Thoracic aorta (tissue), 2 donors: ENCODE measurements at places on chromosomes 5 and 9.

- DNase-seq, result no peak
Measured at GRCh38 chr9:134691695-134692572, 50.3 kb downstream of the COL5A1 start.

GRCh38 chr9:134601764-134602163 is 39.8 kb upstream of the COL5A1 start:
- DNase-seq, result no peak

- no peak for DNase-seq
Measured at GRCh38 chr5:181120306-181120705, 10.7 kb downstream of the OR2V1 start.

- no peak for DNase-seq
Measured at GRCh38 chr5:126143622-126144021, 279.6 kb upstream of the GRAMD2B start.

DNA sequence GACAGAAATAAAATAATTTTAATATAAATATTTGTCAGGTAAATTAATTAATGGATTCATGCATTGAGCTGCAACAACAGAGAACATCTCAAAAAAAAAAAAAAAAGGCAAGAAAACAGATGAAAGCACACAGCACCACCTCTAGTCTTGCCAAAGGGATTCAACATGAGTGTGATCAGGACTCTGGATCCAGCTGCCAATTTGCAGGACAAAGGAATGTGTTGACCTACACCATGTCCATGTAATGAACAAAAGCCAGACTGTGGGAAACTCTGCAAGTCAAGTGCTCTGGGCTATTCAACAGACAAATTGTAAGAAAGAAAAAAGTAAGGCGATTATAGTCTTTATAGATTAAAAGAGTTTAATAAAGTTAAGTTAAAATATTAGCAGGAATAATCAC is 769.3 kb downstream of the TLR4 start:
- DNase-seq, result no peak

GRCh38 chr5:81408496-81408895 is 14.6 kb upstream of the ACOT12 start:
- no peak for DNase-seq

- DNase-seq, result no peak
Measured at GRCh38 chr9:94740145-94740840, 13.8 kb downstream of the AOPEP start.

GRCh38 chr9:135216236-135216635 is 128.8 kb downstream of the OLFM1 start:
- no peak for DNase-seq

DNA sequence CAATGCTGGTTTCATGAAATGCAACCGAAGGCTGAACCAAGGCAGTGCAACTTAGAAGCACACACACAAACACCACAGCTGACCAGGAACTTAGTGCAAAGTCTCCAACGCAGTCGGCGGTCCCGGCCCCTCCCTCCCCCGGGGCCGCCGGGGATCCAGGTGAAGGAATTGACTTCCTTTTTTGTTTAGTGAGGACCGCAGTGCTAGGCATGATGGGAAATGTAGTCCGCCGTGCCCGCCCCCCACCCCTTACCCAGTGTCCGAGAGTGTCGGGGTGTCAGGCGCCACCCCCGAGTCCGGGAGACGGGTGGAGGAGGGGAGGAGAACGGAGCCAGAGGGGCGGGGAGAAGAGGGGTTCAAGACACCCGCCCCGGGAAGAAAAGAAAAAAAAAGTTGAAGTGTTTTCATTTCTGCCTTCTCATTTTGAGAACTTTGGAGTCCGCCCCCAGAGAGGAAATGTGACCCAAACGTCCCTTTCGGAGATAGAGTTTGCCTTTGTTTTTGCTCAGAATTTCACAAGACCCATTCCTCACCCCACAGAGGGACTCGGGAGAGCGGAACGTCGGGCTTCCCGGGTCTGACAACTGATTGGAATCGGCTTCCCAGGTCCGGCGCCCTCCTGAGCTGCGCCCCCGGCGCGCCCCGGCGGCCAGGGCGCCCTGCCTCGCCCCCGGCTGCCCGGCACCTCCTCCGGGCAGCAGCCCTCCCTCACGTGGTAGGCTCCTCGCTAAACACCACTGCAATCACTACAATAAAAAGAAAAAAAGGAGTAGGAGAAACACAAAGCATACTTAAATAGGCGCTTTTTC is 2.0 kb downstream of the IER5L start:
- no peak for DNase-seq

DNA sequence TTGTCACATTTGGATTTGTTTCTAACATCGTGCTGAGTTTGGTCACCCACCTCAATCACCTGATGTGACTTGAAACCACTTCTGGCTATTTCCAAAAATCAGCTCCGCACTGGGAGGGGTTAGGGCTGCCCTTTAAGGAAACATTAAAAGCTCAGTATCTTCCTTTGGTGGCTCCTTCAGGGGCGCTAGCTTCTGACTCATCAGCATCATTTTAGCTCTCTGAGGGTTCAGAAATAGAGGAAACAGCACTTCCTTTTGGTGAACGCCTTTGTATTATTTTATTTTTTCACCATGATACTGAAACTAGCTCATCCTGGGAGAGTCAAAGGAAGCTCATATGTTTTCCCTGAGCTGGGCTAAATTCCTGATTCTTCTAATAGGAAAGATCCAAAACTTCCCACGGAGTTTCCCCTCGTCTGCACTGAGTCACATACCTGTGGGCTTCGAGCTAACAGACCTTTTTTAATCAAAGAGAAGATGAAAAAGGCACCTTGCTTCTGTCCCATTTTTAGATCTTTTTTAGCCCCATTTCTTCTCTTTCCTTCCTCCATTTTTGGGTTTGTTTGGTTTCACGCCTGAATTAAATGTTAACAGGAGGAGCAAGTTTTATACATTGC is 48.2 kb downstream of the ROPN1L start:
- DNase-seq, result no peak

DNA sequence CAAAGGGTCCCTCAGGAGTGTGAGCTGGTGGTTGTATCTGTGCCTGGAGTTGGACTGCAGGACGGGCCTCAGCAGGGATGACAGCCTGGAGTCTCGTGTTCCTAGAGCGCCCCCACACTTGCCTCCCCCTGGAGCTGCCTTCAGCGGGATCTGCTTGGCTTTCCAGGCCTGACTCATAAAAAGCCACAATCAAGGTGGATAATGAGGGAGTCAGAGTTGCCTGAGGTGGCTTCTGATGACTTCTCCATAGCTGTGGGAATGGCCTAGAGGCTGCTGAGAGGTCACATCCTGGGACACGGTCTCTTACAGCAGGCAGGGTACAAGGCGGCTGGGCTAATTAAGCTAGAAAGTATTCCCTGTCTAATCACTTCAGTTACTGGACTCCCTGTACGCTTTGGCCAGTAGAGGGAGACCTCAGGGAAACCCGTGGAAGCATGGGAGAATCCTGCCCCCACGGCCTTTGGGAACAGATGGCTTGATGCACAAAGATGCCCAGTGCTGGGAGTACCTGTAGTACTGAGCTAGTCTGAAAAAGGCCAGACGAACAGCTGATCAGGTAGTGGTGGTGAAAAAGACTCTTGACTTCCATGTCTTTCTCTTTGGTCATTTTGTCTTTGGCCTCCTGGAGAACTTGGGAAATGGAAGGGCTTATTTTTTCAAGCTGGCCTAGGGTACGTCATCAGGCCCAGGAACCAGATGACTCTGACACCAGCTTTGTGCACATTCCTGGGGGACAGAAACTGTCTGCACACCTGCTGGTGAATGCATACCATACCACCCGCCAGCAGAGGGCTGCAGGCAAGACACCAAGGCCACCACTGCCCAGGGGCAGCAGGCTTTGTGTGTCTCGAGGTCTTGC is 16.1 kb upstream of the FRRS1L start:
- DNase-seq, result no peak

- no peak for DNase-seq
Measured at GRCh38 chr5:60670749-60671148, 29.2 kb downstream of the DEPDC1B start.

DNA sequence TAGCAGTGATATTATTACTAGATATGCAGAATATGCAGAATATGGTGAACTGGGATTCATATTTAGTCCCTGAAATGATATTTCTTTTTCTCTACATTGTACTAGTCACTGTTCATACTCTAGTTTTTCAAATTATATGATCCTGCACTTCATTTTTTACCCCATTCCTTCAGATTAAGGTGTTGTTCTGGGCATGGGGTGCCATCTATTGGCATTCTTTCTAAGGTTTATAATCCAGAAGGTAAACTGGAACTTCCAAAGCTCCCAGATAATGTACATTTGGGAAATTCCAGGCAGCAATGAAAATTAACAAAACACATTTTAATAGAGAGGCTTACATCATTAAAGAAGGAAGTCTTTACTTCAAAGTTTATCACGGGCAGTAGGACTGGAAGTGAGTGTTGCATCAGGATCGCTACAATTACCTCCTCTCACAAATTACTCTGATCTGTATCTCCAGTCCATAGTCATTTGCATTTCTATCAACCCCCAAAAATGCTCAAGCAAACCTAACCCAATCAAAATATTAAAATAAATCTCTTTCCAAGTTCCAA is 12.5 kb downstream of the RFX3 start:
- no peak for DNase-seq

DNA sequence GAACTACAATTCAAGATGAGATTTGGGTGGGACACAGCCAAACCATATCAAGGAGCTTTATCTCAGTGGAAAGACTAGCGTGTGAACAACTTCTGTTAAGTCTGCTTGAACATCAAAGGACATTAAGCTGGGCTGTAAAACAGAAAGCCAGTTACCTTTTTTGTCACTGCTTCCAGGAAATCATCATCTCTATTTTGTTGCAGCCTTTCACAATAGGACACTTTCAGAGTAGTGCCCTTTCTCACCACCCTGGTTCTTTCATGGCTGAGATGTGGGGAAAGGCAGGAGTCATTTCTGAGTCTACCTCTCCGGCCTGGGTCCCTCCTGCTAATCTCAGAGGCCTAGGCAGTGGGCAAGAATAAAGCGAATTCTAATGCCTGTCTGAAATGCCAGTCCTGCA is 96.2 kb upstream of the PPP1R2B start:
- no peak for DNase-seq

DNA sequence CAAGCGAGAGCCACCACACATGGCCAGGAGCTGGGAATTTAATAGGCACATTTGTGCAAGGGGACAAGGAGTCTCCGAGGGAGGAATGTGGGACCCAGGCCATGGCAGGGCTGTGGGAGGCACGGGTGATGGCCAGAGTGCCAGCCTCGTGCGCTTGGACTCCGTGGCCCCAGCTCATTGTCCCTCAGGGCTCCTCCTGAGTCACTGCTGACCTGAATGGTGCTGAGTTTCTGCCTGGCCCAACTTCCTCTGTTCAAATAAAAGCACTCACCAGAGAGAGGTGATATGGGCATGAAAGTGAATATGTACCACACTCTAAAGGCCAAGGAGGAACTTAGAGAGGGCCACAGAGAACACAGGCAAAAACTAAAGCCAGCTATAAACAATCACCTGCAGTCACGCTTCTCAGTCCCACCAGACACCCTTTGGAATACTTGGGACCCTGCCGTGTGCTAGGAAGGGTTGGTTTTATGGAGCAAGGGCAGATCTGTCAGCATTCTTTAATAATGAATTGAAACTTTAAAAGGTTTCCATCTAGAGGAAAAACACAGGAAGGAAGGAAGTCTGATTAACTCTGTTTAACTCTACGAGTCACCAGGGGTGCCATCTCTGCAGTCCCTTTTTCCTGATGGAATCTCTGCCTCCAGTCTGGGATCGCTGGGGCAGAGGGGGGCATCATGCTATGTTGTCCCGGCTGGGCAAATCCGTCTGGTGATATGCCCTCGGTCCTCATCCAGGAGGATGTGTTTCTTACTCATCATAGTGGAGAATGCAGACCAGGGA is 25.1 kb upstream of the UBE2QL1 start:
- DNase-seq, result no peak

GRCh38 chr9:100714372-100715099 is 136.7 kb downstream of the CAVIN4 start:
- no peak for DNase-seq

DNA sequence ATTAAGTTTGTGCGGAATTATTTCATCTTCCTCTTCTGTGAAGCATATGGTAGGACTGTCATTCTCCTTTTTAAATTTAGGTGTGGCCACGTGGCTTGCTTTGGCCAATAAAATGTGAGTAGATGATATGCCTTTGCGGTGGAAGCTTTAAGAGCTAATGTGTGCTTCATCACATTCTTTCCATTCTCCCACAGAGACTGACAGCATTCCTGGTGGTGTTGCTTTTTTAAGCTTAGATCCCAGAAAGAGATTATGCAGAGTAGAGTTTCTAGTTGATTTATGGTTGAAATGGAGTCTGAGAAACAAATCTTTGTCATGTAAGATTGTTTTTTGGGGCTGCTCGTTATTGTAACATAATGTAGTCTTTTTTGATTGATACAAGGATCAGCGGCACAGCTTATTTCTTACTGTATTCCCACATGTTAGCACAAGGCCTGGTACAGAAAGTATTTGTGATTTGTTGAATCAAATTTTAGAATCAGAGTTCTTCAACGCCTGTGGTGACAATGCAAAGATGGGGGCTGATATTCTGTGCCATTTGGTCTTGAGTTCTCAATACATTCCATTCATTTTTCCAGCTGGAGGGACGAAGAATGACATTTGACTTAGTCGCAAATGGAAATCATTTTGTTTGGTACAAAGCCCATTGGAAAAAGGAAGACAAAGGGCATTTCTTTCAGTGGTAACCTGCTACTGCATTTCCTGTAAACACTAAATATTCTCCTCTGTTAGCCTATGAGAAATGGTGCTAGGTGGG is 209.9 kb upstream of the VLDLR start:
- DNase-seq, result no peak

GRCh38 chr5:119597728-119598298 is 31.5 kb upstream of the FAM170A start:
- no peak for DNase-seq
